Parietal lobe (tissue), 2 donors: ENCODE measurements at places on chromosomes 16 and 17. TPM values are rescaled to one million over a fixed set of nuclear protein-coding genes. Genes with fewer than 3 reads are reported as not detected.

The PYDC1 gene
- total RNA-seq = not detected

The HOXB7 gene
- total RNA-seq = not detected

The CMTM2 gene
- not detected for total RNA-seq

The SLC38A8 gene
- not detected for total RNA-seq

The CIBAR2 gene
- total RNA-seq = not detected

The TP53TG3F gene
- total RNA-seq = not detected

The PSMD7 gene
- 52.3 TPM for total RNA-seq

The CA4 gene
- not detected for total RNA-seq

The RASD1 gene
- total RNA-seq = 9.1 TPM

The DHRS7B gene
- 13.8 TPM for total RNA-seq

The NEK8 gene
- total RNA-seq = 2.2 TPM

The VKORC1 gene
- total RNA-seq = 39.4 TPM

The TTLL6 gene
- total RNA-seq = not detected

The ZFPM1 gene
- total RNA-seq = 2.2 TPM

The SLC13A2 gene
- not detected for total RNA-seq

The C16orf96 gene
- 0.63 TPM for total RNA-seq

The SLC6A4 gene
- under 0.01 TPM for total RNA-seq

The KRT28 gene
- total RNA-seq = not detected

The SPAG9 gene
- 475 TPM for total RNA-seq

The PIK3R6 gene
- total RNA-seq = 0.94 TPM

The PPP1R27 gene
- not detected for total RNA-seq

The CHRNE gene
- 0.94 TPM for total RNA-seq

The SPN gene
- total RNA-seq = under 0.01 TPM

The NPIPA7 gene
- 2.5 TPM for total RNA-seq

The RHBDL3 gene
- 2.5 TPM for total RNA-seq

The PRSS27 gene
- 6.3 TPM for total RNA-seq

The HOXB6 gene
- not detected for total RNA-seq

The TBC1D3K gene
- total RNA-seq = 0.31 TPM

The ARL5C gene
- total RNA-seq = not detected

The MEFV gene
- total RNA-seq = 0.31 TPM

The SOST gene
- total RNA-seq = not detected

The OR1A1 gene
- total RNA-seq = not detected

The TOM1L1 gene
- total RNA-seq = 11.3 TPM

The AMDHD2 gene
- 30.4 TPM for total RNA-seq

The KRT32 gene
- total RNA-seq = not detected

The PHOSPHO1 gene
- 0.94 TPM for total RNA-seq

The RHOT2 gene
- 55.1 TPM for total RNA-seq

The KRT222 gene
- total RNA-seq = 3.4 TPM

The ABCC11 gene
- total RNA-seq = 0.31 TPM

The VPS35L gene
- 54.5 TPM for total RNA-seq

The DHRS7C gene
- not detected for total RNA-seq

The C17orf107 gene
- total RNA-seq = 3.8 TPM

The APPBP2 gene
- total RNA-seq = 66.4 TPM

The MYH11 gene
- under 0.01 TPM for total RNA-seq

The GPRC5C gene
- total RNA-seq = 5.6 TPM

The TMEM114 gene
- not detected for total RNA-seq

The TP53TG3C gene
- not detected for total RNA-seq

The MAPT gene
- 215 TPM for total RNA-seq

The KAT2A gene
- 18.2 TPM for total RNA-seq

The CYTH1 gene
- 102 TPM for total RNA-seq

The KCTD5 gene
- total RNA-seq = 27.9 TPM

The MYH2 gene
- not detected for total RNA-seq

The TM4SF5 gene
- not detected for total RNA-seq
